ENCODE measurements at places on chromosomes 4 and X.

- DNase-seq, result peak; percentile 42
These were observed 80.8 kb upstream of the BMPR1B start for GRCh38 chr4:94676970-94677369.

- no peak for DNase-seq
These were observed 115.6 kb downstream of the SMIM20 start for GRCh38 chr4:26029568-26030131.

- DNase-seq, result peak; percentile 3
These were observed 230.5 kb downstream of the IDS start for GRCh38 chrX:149274516-149275105.

- DNase-seq, result no peak
These were observed 1.5 kb upstream of the EIF1AX start for GRCh38 chrX:20143111-20143510.

DNA sequence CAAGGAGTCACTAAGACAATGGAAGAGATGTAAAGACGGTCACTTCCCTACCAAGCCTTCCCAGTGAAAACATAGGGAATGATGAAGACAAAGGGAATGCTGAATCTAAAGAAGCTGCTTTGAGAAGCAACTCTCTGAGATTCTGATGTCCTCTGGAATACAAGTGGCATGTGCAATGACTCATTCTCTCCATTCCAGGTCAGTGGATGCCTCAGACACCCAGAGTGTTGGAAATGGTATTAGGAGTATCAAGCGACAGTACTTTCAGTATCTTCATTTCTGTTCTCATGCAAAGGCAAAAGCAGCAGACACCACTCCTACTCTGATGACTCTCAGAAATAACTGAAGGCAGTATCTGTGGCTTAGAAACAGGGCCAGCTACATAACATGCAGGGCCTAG, 102.6 kb downstream of the FSTL5 start:
- DNase-seq, result peak; percentile 56

- DNase-seq, result no peak
These were observed 641.2 kb upstream of the CPEB2 start for GRCh38 chr4:14361084-14361483.

DNA sequence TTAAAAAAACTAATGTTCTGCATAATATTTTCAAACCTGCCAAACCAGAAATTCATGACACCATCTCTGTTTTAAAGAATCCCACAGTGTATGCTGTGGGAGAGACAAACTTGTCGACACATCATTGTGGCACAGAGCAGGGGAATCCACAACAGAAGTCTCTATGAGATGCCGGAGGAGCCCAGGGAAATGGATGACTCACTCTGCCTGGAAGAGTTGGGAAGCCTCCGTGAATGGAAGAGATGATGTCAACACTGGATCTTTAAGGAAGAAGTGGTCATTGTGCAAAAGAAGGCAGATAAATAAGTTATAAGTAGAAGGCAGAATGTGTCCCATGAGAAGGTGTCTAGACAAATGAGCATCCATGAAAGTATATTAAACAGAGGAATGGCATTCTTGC, 595.1 kb downstream of the RAB28 start:
- DNase-seq, result peak; percentile 56

DNA sequence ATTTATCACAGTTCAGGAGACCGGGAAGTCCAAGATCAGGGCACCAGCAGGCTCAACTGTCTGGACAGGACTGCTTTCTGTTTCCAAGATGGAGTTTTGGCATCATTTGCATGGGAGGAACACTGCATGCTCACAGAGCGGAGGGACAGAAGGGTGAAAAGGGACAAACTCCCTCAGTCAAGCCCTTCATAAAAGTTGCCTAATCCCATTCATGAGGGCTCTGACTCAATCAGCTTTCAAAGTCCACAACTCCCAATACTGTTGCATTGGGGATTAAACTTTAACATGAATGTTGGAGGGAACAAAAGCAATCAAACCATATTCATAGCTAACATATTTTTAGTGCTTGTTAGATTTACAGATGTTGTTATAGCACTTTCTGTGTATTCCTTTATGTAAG, 158.9 kb upstream of the MAD2L1 start:
- DNase-seq, result no peak

GRCh38 chrX:43750248-43750676, 94.2 kb downstream of the MAOA start:
- peak; percentile 64 for DNase-seq

DNA sequence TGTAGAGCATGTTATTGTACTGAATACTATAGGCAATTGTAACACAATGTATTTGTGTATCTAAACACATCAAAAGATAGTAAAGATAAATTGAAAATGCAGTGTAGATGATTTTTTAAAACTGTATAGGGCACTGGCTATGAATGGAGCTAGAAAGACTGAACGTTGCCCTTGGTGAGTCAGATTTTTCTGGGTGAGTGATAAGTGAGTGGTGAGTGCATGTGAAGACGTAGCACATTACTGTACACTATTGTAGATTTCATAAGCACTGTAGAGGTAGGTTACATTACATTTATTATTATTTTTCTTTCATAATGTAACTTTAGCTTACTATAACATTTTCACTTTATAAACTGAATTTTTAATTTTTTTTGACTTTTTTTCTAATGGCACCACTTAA, 1491.6 kb downstream of the TECRL start:
- DNase-seq, result no peak

DNA sequence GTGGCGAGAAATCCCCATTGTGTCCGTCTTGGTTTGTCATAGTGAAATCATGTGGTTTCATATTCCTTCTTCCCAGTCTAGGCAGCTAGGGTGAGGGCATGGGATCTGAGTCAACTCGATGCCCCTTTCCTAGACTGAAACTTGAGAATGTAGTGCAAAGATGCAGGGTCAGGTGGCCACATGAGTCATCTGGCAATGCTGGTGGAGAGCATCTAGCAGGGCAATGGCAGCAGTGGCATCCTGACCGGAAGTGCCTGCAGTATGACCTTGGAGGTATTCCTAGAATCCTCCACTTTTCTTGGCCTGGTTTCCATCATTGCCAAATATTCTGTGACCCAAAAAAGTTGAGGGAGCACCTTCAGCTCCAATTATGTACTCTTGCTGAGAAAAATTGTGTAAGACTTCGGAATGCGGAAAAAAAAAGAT, 39.1 kb upstream of the TMEM184C start:
- peak; percentile 77 for DNase-seq

DNA sequence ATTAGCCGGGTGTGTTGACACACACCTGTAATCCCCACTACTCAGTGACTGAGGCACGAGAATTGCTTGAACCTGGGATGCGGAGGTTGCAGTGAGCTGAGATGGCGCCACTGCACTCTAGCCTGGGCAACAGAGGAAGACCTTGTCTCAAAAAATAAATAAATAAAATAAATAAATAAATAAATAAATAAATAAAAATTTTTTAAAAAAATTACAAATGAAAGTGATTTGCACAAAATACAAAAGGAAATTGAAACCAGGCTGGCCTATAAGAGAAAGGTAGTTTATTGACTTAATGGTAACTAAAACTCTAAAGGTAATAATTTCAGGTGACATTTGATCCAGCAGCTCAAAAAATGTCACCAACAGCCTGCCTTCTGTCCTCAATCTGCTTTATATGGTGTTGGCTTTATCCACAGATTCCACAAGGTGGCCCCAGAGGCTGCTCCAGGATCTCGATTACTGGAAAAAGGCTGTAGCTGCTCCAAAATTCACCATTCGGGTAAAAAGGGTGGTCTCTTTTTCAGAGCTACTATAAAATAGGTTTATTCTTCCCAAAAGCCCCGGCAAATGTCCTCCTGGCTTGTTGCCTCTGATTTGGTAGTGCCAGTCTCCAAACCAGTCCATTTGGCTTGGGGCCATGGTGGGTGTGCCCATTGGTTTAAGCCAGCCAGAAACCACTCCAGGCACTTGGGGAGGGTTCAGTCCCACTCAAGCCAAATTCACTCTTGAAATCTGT, 61.4 kb upstream of the TRIM2 start:
- DNase-seq, result peak; percentile 82

DNA sequence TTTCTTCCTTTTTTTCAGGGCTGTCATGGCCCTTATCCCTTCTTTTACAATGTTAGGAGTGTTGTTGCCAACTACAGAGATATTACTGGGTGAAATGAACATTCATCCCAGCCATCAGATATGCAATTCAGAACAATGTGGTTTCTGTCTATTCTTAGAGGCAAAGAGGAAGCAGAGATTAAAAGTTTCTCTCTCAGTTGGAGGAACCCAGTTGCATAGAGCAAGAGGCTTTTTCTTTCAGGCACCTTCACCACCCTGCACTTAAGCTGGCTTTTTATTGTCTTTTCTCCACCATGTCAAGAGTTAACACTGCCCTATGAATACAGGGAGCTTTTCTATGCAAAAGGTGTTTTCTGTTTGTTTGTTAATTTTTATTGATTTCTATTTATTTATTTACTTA, 1559.6 kb upstream of the IGFBP7 start:
- no peak for DNase-seq

DNA sequence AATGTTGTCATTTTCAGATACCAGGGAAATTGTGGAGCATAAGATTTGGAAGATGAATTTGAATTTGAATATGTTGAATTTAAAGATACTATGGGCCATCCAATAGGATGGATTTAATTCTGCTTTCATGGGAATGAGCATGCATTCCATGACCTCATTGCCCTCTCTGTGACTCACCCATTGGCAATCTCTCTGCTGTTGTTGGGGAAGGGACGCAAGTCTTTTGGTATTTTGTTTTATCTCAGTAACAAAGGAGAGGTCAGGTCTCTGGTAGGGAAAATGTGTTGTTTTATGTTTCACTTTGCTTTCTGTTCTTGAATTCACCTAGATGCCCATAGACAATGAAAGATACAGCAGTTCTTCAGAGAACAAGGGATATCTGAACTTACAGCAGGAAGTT, 42.1 kb upstream of the MAGEA4 start:
- DNase-seq, result peak; percentile 79

DNA sequence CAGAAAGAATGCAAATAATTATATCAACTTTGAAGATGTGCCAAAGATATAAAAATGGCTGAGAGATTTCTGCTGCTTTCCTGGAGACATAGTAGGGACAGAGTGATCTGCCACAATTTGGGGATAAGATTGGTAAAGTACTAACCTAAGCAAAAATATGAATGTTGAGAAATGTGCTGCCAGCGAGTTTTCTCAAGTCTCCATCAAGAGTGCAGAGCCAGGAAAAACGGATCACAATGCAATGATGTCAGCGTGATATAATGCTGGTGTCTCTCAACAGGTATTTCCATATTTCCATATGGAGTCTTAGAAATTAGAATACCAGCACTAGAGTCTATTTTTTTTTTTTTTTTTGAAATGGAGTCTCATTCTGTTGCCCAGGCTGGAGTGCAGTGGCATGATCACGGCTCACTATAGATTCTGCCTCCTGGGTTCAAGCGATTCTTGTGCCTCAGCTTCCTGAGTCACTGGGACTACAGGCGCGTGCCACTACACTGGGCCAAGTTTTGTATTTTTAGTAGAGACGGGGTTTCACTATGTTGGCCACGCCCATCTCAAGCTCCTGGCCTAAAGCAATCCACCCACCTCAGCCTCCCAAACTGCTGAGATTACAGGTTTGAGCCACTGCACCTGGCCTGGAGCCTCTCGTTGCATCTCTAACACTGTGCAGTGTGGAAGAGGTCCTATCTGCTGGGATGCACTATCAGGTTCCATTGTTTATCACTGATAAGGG, 893.5 kb downstream of the TRIML1 start:
- no peak for DNase-seq

GRCh38 chr4:161252520-161253141, 911.2 kb downstream of the FSTL5 start:
- no peak for DNase-seq

- DNase-seq, result peak; percentile 1
These were observed 7.2 kb downstream of the PGAM4 start for GRCh38 chrX:77962068-77962902.

Measured in fibroblast of skin of right quadriceps (primary cell).